Spleen (tissue), 13 donors: ENCODE measurements at places on chromosomes 12 and 14.

- peak; percentile 58 for DNase-seq
These were observed 39.8 kb downstream of the DIO3 start for GRCh38 chr14:101600891-101601605.

GRCh38 chr12:101793401-101793800 is 37.4 kb downstream of the GNPTAB start:
- DNase-seq, result no peak

DNA sequence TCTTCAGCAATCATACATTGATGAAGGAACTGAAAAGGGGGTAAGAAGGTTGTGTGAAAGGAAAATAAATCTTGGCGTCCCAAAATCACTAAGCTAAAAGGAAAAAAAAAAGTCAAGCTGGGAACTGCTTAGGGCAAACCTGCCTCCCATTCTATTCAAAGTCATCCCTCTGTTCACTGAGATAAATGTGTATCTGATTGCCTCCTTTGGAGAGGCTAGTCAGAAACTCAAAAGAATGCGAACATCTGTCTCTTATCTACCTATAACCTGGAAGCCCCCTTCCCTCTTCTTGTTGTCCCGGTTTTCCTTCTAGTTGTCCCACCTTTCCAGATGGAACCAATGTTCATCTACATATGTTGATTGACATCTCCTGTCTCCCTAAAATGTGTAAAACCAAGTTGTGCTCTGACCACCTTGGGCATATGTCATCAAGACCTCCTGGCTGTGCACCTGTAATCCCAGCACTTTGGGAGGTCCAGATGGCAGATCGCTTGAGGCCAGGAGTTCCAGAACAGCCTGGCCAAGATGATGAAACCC is 53.1 kb downstream of the RESF1 start:
- DNase-seq, result no peak

- DNase-seq, result peak; percentile 98
These were observed 34.7 kb upstream of the SLC2A3 start for GRCh38 chr12:7970475-7971252.

GRCh38 chr14:27836386-27836785 is 930.2 kb upstream of the FOXG1 start:
- DNase-seq, result no peak

DNA sequence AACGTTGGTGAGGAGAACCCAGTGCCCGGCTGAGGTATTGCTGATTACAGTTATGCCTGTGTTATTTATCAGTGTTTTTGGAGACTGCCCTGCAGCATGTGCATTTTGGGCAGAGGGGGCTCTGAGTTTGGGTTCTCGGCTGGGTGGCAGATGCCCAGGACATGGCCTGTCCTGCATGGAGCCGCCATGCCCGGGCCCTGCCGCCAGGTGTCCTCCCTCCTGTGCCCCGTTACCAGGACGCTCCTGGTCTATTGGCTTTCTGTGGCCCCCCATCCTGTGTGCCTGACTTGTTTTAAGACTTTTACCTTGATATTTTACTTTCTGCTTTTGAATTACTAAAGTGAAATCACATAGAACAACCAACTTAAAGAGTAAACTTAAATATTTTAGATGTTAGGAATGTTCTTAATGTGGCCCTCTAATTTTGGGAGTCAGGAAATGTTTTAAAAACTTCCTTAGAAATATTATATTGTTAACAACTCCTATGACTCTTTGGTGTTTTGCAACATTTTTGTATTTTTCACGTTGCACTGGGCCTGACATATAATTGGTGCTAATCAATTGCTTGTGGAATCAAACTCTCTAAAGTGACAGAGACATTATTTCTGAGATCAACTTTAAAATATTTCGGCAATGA is 51.8 kb downstream of the PRIMA1 start:
- DNase-seq, result no peak

DNA sequence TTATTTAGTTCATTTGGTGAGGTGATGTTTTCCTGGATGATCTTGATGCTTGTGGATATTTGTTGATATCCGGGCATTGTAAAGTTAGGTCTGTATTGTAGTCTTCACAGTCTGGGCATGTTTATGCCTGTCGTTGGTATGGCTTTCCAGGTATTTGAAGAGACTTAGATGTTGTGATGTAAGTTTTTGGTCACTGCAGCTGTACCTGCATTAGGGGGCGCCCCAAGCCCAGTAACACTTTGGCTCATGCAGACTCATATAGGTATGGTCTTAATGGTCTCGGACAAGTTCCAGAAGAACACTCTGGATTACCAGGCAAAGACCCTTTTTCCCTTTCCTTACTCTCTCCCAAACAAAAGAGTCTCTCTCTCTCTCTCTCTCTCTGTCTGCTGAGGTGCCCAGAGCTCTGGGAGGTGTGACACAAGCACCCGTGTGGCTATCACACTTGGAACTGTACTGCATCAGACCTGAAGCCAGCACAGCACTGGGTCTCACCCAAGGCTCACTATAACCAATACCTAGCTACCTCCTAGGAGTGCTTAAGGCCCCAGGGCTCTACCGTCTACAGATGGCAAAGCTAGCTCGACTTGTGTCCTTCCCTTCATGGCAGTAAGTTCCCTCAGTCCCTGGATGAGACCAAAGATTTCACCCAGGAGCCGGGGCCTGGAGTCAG is 425.8 kb upstream of the ATXN7L3B start:
- DNase-seq, result no peak

GRCh38 chr12:85274315-85274651 is 5.7 kb upstream of the ALX1 start:
- no peak for DNase-seq

DNA sequence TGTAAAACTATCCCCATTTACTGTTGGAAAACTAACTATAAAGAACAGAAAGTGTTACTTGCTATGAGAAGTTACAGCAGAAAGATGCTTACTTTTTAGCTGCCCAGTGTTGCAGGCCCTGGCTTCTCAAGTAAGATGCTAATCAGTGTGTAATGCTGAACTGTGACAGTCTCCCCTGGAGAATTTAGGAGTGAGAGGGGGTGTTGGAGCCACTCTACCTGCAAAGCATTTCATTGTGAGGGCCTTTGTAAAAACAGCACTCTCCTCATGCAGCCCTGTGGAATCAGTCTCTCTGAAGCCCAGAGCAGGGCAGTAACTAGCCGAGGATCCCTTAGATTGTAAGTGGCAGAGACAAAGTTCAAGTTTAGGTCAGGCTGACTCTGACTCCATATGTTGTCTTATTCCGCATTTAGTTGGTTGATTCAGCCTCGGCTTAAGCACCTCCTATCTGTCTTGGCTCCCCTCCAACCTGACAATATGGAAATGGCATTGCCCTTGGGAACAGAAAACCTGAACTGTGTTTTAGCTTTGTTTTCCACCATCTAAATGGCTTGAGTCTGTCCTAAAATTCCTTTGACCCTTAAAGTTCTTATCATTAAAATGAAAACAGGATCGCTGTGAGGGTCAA is 141.3 kb downstream of the PRKCH start:
- DNase-seq, result no peak

DNA sequence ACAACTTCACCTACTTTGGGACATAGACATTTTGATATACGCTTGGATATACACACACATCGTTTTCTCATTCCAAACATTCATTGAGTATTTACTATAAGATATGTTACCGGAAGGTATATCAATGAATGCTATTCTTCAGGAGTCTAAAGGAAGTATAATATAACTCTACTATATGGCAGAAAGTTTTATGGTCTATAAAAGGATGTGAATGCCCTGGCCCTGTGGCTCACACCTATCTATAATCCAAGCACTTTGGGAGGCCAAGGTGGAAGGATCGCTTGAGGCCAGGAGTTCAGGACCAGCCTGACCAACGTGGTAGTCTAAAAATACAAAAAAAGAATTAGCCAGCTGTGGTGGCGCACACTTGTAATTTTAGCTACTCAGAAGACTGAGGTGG is 5.6 kb downstream of the NRIP2 start:
- no peak for DNase-seq

GRCh38 chr12:130357729-130358330 is 20.1 kb downstream of the PIWIL1 start:
- no peak for DNase-seq

GRCh38 chr14:58501214-58501816 is 73.8 kb downstream of the KIAA0586 start:
- no peak for DNase-seq

- no peak for DNase-seq
These were observed 681.0 kb downstream of the RPL10L start for GRCh38 chr14:45970621-45971020.

DNA sequence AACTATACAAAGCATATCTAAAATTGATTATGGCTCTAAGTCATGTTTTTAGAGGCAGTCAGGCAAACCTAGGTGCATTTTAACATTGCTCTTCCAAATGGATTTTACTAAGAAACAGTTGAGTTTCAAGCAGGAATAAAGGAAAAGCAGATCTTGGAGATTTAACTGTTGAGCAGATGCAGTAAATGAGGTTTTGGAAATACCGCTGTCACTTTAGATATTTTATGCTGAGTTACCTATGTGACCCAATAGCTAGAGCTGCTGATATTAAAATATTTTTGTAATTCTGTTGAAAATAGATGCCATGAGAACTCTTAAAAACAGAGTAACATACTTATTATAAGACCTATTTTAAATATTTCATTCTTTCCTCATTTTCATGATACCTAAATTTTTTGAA is 181.4 kb downstream of the SYT1 start:
- no peak for DNase-seq

GRCh38 chr12:292186-292585 is 29.6 kb upstream of the SLC6A13 start:
- no peak for DNase-seq

DNA sequence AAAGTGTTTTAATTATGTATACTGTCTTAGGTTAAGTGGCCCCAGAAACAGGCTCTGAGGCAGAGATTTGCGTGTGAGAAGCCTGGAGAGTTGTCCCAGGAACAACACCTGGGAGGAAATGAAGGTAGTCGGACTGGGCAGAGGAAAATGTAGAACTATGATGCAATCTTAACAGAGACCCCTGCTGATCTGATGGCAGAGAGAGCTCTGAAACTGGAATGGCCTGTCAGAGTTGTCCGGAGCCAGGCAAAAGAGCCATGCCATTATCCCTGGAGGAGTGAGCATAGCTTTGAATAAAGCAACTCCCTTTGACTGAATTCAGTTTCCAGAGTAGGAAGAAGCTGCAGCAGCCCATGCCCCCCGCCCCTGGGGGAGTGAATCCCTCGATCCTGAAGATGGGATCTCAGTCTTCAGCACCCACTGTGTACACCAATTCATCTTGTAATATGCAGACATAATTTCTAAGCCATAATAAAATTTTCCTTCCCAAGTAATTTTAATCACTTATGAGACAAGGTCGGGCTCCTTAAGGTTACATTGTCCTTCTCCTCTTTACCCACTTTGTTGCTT is 264.8 kb downstream of the PDZRN4 start:
- no peak for DNase-seq

GRCh38 chr14:59964251-59965007 is 44.5 kb downstream of the LRRC9 start:
- no peak for DNase-seq

- peak; percentile 89 for DNase-seq
These were observed 1.2 kb downstream of the DYRK2 start for GRCh38 chr12:67649570-67650387.

- DNase-seq, result no peak
These were observed 209.2 kb upstream of the C14orf180 start for GRCh38 chr14:104370256-104370870.

- DNase-seq, result no peak
These were observed 543.2 kb upstream of the TBX3 start for GRCh38 chr12:115227137-115227615.

- DNase-seq, result no peak
These were observed 65.4 kb downstream of the CLMN start for GRCh38 chr14:95254288-95254687.

DNA sequence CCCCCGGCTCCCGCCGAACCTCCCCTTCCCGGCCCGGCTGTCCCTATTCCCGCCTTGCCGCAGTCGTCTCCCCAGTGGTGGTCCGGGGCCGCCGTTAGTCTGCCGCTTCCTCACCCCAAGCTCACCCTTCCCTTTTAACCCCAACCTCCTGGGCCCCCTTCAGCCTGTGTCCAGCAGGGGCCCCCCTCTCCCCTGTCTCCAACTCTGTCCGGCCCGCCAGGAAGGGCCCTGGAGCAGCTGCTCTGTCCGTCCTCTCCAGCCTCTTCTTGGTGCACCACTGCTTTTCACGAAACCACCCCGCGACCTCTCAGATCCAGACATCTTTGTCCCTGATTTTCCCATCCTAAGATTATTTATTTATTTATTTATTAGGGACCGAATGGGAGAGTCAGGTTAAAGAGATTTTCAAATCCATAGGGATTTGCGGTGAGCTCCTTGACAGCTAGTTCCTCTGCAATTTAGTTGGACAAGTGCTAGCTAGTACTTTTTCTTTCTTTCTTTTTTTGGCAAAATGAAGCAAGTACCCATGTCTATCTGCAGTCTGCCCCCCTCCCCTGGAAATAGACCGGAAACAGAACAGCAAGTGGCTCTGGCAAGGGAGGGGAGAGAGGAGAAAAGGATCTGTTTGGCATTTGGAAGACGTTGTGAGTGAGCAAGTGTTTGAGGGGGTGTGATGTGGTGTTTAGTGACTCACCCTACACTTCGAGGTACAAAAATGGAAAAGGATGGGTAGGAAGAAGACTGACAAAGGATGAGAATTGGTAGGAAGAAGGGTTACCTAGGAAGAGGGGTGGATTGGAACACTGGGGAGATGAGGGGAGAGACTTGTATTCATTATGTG is 632 bp downstream of the UBR7 start:
- no peak for DNase-seq

- DNase-seq, result no peak
These were observed 380.1 kb downstream of the RAD51B start for GRCh38 chr14:68199554-68200151.

DNA sequence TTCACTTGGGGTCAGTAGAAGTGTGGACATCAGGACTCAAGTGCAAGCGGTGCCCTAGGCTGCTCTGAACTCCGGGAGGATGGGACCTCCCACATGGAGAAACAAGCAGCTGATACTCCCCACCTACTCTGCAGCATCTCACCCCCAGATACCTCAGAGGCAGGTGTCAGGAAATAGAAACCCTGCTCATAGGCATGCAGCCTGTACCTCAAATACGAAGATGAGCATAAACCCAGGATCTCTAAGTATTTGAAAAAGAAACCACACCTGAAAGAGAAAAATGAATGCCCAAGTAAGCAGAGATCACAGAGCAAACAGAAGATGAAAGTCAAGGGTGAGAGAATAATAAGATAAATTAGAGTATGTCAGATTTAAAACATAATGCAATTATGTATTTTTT is 75.6 kb upstream of the WSCD2 start:
- no peak for DNase-seq

DNA sequence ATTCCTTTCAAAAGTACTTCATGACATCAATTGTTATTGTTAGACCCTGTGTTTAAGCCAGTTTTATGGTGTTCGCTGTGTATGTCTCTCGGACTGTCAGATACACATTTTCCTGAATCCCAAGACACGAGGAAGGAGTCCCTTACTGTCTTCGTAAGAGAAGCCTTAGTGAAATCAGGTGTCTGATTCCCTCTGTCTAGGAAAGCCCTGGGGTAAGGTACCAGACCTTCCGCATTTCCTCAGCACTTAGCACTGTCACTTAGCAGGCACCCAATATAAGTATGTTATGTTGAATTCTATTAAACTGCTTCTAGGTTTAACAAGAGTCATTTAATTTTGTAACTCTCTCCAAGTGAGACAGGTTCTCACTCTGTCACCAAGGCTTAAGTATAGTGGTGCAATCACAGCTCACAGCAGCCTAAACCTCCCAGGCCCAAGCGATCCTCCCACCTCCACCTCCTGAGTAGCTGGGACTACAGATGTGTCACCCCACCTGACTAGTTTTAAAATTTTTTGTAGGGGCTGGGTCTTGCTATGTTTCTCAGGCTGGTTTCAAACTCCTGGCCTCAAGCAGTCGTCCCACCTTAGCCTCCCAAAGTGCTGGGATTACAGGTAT is 111.0 kb downstream of the BBS10 start:
- DNase-seq, result no peak
